Cardiac septum (tissue), 1 donor: ENCODE measurements at places on chromosomes 7 and 10. TPM values are rescaled to one million over a fixed set of nuclear protein-coding genes. Genes with fewer than 3 reads are reported as not detected.

DNA sequence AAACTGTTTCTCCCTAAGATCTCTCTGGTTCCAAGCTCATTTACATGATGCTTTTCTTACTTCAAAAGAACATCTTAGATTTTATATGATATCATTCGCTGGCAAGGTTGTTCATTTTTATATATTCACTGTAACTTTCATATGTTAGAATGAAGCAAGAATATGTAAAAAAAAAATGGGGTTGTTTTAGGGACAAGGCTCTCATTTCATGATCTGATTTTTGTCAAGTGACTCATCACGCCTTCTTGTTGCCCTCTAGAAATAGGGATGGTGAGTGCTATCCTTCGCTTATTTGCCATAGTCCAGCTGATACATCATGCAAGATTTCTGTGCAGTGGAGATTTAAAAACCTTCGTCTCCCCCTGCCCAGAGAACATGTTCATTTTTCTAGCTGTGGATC is 14.0 kb upstream of the CELF2 start:
- no peak for DNase-seq

DNA sequence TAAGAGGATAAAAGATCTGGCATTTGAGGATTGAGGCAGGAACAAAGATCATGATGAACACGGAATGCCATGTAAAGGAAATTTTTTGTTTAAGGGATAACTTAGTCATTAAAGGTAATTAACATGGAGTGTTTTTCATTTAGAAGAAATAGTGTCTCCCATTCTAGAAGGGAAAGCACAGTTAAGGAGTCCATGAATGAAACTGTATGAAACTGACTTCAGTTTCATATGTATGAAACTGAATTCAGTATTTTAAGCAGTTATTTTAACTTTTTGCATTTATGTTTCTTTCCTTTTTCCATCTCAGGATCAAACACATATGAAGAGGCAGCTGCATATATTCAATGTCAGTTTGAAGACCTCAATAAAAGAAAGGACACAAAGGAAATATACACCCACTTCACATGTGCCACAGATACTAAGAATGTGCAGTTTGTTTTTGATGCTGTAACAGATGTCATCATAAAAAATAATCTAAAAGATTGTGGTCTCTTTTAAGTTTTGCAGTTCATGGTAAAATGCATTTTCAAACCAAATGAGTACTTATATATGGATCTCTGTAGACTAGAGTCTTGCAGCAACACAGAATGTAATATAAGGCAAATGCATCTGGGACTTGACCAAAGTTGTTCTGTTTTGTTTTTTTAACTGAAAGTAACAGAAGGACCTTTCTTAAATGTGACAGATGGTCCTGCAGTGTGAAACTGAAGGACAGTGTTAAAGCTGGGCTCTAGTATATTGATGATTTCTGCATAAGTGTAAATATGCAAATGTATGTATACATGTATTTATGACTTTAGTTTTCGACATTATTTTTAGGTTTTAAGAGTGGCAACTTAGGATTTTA is 82.6 kb downstream of the GNAI1 start:
- no peak for DNase-seq

- no peak for DNase-seq
Observed at GRCh38 chr10:49502358-49502757, 36.6 kb downstream of the ERCC6 start.

DNA sequence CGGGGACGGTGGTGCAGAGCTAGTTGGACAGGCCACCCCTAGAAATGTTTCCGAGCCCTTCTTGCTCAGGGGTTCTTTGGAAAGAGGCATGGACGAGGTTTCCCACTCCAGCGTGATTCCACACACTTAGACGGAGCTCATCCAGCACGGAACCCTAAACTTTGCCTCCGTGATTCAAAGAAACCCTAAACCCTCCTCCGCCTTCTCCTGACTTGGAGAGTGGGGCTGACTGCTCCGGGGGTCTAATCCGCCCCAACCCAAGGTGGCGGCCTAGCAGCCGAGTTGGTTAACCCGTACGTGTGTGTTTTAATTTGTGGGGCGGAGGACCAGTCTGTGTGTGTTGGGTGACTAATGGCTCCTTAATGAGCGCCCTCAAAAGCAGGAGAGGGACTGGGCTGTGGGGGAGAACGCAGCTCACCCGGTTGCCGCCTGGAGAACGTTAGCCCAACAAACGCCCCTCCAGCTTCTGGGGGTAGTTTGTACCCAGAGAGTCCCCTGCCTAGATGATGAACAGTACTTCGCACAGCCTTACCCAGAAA is 3.8 kb downstream of the NEUROG3 start:
- no peak for DNase-seq

GRCh38 chr7:52727632-52728031 is 307.8 kb upstream of the POM121L12 start:
- DNase-seq = no peak

DNA sequence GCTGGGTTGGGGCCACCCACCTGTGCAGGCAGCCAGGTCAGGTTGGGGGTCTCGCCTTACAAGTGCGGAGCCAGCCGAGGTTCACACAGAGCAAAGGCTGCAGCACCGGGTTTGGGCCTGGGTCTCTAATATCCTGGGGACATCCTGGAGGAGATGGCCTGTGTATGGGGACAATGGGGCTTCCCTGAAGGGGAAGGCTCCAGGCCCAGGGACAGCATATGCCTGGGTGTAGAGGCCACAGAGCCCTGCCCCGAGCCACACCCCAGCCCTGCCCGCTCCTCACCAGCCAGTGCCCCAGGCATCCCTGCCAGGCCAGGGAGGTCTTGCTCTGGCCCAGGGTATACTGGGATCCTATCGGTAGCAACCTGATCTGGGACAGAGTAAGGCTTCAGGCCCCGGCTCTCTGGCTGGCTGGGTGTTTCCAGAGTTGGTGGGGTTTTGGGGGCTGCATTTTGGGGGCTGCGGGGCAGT is 9.1 kb downstream of the TTYH3 start:
- no peak for DNase-seq

GRCh38 chr10:46226232-46226631 is 60.6 kb upstream of the ANTXRL start:
- DNase-seq = peak; percentile 67

DNA sequence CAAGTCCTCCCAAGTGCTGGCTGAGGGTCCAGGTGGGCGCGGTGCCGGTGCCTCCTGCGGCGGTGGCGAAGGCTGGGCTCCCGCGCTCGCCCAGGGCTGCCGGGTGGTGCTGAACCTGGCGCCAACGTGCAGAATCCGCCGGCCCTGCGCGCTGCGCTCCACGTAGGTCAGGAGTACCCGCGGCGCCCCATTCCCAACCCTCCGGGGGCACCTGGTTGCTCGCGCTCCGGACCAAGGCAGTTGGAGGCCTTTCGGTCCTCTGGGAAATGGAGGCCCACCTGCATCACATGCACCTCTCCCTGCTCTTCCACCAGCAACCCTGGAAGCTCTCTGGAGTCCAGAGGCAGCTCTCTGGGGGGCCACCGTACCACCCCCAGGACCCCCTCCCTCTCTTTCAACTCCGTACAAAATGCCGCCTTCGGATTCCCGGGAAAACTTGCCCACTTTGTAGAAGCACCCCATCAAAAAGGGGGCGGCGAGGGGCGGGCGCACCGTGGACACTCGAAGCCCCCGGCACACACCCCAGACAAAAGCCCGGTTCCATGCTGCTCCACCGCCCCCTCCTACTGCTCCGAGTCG is 745 bp downstream of the SLC16A9 start:
- no peak for DNase-seq

DNA sequence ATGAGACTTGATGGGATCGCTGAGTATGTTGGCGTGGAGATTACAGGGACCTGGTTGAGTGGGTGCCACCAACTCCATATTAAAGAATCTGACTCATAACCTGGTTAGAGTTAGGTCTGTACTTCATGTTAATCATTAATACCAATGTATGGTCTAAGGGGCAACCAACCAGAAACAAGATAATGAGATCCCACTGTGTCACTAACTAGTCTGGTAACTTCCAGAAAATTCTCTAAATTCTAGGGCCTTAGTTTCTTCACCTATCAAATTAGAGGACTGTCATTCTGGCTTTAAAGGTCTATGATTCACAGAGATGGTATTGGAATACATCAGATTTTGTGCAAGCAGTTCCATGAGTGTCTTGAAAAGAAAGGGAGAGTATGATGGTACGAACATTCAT is 102.2 kb downstream of the SNX10 start:
- DNase-seq = no peak

- no peak for DNase-seq
Observed at GRCh38 chr7:43554423-43554822, 28.5 kb upstream of the STK17A start.

- no peak for DNase-seq
Observed at GRCh38 chr7:45717537-45718235, 143.5 kb downstream of the ADCY1 start.

Gene BHLHA15
- total RNA-seq = not detected

Gene CDH23
- 9.3 TPM for total RNA-seq

Gene GJC3
- not detected for total RNA-seq

Gene ARHGEF35
- 0.57 TPM for total RNA-seq

Gene C7orf33
- not detected for total RNA-seq

Gene PDK4
- 49.0 TPM for total RNA-seq

Gene XRCC2
- total RNA-seq = 0.24 TPM
